Heart left ventricle (tissue), 16 donors: ENCODE measurements at places on chromosomes 4 and X.

- no peak for DNase-seq
Measured at GRCh38 chrX:49695276-49696180, at the start of gene PAGE1. Gene PAGE1, minus strand, starts transcription at chrX:49695984. Its CDS starts 1,214 bp downstream, at chrX:49694770.

- DNase-seq: no peak
Measured at GRCh38 chrX:54885740-54886139, 34.9 kb upstream of the TRO start.

DNA sequence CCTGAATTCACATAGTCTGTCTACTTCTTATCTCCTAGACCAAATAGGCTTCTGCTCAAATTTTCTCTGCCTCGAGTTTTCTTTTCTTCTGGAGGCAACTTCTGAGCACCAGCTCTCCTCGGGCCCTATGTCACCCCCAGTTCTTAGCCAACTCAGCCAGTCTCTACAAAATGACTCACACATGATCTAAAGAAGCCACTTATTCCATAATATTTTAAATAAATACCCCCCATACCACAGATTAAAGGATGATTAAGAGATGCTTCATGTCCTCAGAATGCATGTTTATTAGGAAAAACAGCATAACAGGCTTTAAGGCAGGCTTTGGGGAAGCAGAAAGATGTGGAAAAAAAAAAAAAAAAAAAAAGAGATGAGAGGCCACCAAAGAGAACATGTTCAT is 36.6 kb upstream of the DDX53 start:
- DNase-seq: no peak

DNA sequence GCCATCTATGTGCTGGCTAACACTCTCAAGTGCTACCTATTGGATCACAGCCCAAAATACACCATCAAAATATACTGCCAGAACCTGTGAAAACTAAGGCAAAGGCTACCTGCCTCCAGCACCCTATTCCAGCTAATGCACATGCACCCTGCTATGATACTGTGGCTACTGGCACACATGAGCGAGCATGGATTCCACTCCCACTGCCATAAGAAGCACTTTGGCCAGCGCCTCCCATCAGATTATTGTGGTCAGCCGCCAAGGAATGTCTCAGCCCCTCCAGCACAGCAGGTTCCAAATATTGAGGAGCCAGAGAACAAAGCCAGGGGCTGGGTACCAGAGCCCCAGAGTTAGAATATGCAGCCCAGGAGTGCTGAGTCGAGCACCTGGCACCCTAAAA is 32.5 kb upstream of the TMPRSS11F start:
- DNase-seq: no peak

GRCh38 chr4:77201857-77202256 is 44.9 kb downstream of the CCNG2 start:
- no peak for DNase-seq

GRCh38 chrX:22665818-22666217 is 333.9 kb upstream of the DDX53 start:
- no peak for DNase-seq

DNA sequence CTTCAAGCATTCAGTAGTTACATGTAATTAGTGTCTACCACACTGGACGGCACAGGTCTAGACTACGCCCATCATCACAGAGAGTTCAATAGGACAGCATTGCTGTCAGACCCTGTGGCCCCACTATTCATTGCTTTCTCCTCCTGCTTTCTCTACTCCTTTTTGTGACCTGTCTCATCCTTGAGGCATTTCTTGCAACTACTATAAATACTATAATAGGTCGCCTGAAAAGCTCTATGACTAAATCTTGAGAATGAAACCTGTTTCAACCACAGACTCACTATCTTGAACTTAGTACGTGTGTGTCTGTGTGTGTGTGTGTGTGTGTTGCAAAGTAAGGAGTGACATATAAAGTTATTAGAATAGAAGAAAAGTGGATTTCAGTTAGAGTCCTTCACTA is 252.9 kb upstream of the KLF3 start:
- no peak for DNase-seq

DNA sequence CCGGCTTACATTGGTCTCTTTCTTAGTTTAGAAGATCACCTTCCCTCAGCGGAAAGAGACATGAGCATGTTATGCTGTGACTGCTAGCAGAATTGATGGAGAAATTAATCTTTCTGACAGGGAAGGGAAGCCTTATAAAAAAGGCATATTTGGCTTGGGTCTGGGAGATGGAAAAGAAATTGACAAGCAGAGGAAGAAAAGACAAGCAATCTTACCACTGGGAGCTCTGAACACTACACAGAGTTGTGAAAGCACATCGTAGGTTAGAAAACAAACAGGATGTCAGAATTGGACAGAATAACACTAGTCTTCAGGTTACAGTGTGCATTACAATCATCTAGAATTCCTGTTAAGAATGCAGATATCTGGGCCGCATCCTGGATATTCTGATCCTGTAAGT is 1493.8 kb upstream of the IGFBP7 start:
- no peak for DNase-seq

- DNase-seq: no peak
Measured at GRCh38 chr4:87030755-87031441, 96.1 kb downstream of the AFF1 start.

GRCh38 chr4:73868206-73869129 is 725 bp upstream of the CXCL1 start:
- DNase-seq: no peak

- no peak for DNase-seq
Measured at GRCh38 chr4:74123065-74123728, 24.2 kb upstream of the CXCL2 start.

DNA sequence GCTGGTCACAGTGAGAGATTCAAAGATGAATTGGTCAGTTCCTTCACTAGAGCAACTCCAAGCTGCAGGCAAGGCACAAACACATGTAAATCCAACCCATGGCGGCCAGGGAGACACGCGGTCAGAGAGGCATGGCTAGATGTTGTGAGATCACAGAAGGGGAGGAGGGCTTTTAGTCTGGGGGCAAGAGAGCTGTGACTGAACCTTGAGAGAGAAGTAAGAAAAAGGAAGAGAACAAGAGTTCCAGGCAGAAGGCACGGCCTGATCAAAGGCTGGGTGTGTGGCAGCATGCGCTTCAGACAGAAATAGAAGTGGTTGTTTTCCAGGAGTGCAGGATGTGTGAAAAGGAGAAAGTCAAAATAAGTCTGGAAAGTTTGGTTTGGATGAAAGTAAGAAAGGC is 15.9 kb downstream of the CCDC149 start:
- no peak for DNase-seq

GRCh38 chrX:111010111-111010510 is 85.9 kb upstream of the PAK3 start:
- DNase-seq: no peak

DNA sequence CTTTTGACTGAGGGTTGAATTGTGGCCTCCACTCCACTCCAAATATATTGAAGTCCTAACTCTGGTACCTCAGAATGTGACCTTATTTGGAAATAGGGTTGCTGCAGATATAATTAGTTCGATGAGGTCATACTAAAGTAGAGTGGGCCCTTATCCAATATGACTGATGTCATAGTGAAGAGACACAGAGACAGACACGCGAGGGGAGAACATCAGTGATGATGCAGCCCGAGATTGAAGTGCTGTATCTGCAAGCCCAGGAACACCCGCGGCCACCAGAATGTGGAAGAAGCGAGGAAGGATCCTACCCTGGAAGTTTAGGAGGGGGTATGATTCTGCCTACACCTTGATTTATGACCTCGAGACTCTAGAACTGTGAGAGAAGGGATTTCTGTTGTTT is 279.0 kb downstream of the ANKRD50 start:
- DNase-seq: no peak

- no peak for DNase-seq
Measured at GRCh38 chrX:18654875-18655836, 16.8 kb downstream of the RS1 start.

DNA sequence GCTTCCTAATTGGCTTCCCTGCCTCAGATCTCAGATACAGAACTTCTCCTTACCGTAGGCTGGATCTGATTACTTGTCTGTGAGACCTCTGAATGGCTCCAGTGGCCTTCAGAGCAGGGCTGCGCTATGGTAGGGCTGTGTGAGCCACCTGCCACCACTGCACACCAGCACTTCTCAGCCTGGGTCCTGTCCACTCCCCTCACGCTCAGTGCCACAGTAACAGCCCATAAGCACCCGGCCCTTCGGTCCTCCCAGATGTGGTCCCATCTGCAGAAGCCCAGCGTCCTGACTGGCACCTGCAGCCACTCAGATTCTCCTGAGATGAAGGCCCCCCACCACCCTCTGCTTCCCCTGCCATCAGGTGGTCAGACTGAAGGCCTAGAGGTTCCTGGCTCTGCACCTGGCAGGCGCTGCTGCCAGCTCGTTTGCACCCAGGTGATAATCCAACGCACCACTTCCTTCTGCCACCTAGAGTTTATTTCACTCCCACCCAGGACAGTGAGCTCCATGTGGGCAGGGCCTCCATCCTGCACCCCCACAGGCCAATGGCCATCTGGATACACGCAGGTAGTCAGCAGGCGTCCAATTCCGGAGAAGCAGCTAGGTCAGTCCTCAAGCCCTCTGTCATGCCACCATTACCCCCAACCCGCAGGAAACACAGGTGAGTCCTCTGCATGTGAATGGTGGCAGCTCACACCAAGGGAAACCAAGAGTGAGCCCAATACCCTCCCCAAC is 5.4 kb downstream of the WDR1 start:
- no peak for DNase-seq

- DNase-seq: no peak
Measured at GRCh38 chrX:54074826-54075225, 30.6 kb upstream of the PHF8 start.

DNA sequence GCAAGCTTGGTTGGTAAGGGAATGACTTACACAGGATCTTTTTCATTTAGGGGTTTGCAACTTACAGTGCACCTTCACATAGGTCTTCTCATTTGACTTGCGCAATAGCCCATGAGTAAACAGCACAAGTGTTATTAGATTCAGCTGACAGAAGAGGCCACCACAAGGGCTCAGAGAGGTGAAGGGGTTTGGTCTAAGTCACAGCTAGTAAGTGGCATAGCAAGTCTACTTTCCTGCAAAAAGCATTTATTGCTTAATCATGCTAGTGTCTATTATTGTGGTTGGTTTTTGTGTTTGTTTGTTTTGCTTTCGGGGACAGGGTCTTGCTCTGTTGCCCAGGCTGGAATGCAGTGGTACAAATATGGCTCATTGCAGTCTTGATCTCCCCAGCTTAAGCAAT is 83.3 kb downstream of the SPRY1 start:
- no peak for DNase-seq

DNA sequence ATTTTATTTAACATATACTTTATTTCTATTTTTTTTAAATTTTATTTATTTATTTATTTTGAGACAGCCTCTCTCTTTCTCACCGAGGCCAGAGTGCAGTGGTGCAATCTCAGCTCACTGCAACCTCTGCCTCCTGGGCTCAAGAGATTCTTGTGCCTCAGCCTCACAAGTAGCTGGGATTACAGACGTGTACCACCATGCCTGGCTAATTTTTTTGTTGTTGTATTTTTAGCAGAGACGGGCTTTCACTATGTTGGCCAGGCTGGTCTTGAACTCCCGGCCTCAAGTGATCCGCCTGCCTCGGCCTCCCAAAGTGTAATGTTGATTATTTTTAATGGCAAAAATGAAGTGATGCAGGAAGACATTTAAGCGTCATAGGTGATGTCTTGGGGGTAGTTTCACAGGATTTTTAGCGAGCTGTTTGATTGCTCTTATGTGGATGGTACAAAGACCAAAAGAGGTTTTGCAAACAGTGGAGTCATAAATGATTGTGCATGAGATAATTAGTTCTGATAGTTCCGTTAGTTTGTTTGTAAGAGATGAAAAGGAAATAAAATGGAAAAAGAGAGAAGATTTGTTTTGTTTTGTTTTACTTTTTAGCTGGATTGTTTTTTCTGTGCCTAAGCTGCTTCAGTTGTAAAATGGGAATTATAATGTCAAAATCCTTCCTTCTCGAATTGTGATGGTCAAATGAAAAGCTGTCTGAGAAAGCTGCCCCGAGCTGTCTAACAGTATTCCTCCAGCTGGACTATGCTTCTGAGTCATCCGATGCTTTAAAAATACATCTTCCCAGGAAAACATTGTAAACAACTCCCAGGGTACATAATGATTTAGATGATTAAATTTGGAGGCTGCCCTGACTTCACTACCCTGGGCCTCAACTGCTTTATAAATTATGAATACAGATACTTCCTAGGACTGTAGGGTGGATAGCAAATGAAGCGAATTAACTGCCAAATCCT is 14.7 kb downstream of the RHOH start:
- DNase-seq: no peak

- DNase-seq: no peak
Measured at GRCh38 chr4:122195718-122196117, 43.6 kb downstream of the BLTP1 start.

- no peak for DNase-seq
Measured at GRCh38 chrX:153933748-153934147, 1.1 kb downstream of the NAA10 start.

- DNase-seq: no peak
Measured at GRCh38 chr4:141659539-141659938, 23.2 kb downstream of the IL15 start.

DNA sequence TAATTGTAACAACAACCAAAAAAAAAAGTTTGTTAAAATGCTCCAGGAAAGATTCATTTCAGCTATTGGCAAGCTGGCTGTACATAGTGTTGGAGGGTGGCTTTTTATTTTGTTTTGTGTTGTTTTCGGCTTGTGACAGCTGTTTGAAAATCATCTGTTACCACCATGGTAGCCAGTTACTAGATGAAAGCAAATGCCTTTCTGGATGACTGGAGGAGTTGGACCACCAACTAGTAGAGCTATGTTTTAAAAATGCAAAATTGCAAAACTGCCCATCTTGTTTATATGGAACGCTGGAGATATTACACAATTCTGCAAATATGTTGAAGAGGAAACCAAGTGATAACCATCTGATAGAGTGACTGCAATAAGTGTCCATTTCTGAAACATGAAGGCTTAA is 53.2 kb upstream of the TNIP3 start:
- no peak for DNase-seq

GRCh38 chrX:53831662-53832635 is 145.4 kb upstream of the HUWE1 start:
- DNase-seq: no peak

- no peak for DNase-seq
Measured at GRCh38 chr4:183149616-183150539, 50.8 kb downstream of the WWC2 start.

DNA sequence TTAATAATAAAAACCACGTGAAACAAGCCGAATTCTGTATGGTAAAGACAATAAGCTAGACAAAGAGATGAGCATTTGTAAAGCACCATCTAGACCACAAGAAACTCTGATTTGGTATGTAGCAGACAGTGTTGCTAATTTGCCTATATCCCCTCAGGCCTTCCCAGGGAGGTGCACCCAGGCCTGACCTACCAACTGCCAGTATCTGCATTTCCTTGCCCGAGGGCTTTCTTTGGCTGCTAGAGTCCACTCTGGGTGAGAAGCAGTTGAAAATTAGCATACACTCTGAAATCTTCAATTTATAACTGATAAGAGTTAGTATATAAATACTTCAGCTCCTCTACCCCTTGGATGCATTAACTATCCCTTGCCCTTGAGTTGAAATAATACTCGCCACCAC is 37.4 kb upstream of the IL1RAPL1 start:
- DNase-seq: no peak

DNA sequence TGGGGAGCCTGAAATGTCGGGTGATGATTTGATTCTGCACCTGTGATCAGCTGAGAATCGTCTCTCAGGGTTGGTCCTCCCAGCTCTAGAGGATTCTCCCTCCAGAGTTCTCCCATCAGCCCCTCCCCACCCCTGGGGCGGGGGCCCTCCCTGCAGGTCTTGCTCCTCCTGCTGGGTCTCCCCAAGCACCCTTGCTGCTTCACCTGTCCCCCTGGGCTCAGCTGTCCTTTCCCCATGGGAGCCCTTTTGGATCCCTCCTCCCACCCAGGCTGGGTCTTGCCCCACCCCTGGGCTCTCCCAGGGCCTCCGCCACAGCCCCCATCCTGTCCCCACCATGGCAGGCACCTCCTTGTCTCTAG is 22.2 kb downstream of the PSAPL1 start:
- peak; percentile 10 for DNase-seq
